Frontal cortex (tissue), 4 donors: ENCODE measurements at places on chromosomes 4 and X.

- DNase-seq: no peak
Observed at GRCh38 chrX:1221296-1221845, 8.9 kb upstream of the CRLF2 start.

- peak; percentile 69 for DNase-seq
Observed at GRCh38 chr4:39976141-39976944, 1.4 kb downstream of the PDS5A start.

- DNase-seq: no peak
Observed at GRCh38 chrX:119753639-119754257, 4.6 kb upstream of the SOWAHD start.

DNA sequence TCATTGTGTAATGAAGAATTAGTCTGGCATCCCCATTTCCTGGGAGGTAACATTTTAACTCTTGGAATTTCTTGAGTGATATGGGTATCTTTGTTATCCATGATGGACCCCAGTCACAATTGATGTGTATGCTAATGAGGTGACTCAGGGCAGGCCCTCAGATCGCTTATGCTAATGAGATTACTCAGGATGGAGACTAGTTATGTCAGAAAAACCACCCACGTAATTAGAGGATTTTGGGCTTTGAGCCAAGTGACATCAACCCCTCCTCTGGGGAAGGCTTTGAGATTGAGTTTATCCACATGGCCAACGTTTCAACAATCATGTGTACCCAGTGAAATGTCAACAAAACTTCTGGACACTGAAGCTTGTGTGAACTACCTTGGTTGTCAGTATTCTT lies 772.7 kb downstream of the STPG2 start:
- no peak for DNase-seq

DNA sequence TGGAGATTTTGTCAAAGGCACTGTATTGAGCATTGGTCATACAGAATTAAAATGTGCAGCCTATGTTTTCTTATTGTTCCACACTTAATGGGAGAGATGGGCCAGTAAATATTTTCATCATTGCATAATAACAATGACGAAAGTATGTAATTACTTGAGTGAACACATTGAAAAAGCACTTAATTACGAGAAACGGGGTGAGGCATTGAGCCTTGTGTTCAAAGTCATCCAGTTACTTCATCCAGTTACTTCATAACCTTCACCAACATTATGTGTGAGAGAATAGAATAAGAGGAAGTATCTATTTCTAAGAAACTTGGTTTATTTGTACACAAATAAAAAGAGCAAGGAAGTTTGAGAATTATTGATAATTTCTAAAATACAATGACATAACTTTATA lies 1427.0 kb downstream of the ADGRL3 start:
- DNase-seq: no peak
